ENCODE measurements at places on chromosomes 7 and 10. TPM values are rescaled to one million over a fixed set of nuclear protein-coding genes. Genes with fewer than 3 reads are reported as not detected.

The FOXP2 gene
- not detected for total RNA-seq

The AKR1D1 gene
- total RNA-seq = not detected

The RAB19 gene
- total RNA-seq = 5.6 TPM

The COL28A1 gene
- total RNA-seq = not detected

The RSPH10B gene
- total RNA-seq = not detected

The TUBB8 gene
- total RNA-seq = not detected

DNA sequence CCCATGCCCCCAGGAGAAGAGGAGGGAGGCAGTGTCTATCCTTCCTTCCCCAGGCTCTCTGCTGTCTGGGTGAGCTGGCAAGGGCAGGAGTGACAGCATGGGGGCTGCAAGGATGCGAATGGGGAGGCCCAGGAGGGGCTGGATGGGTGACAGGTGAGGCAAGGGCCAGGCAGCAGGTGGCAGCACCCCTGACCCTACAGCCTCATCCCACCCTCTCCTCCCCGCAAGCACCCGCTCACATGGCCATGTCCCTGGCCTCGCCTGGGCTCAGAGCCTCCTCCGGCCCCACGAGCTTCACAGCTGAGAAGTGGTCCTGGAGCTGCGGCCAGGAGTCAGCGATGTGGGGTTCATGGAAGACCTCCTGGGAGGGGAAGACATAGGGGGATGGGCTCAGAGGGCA lies 5.4 kb downstream of the PLOD3 start:
- no peak overlapping the region for H3K4me3 ChIP-seq
- H3K4me1 ChIP-seq = peaks cover 9% of the 10 kb centered on the region
- no peaks in the 10 kb centered on the region for H3K27me3 ChIP-seq
- no peak overlapping the region for H3K27ac ChIP-seq

DNA sequence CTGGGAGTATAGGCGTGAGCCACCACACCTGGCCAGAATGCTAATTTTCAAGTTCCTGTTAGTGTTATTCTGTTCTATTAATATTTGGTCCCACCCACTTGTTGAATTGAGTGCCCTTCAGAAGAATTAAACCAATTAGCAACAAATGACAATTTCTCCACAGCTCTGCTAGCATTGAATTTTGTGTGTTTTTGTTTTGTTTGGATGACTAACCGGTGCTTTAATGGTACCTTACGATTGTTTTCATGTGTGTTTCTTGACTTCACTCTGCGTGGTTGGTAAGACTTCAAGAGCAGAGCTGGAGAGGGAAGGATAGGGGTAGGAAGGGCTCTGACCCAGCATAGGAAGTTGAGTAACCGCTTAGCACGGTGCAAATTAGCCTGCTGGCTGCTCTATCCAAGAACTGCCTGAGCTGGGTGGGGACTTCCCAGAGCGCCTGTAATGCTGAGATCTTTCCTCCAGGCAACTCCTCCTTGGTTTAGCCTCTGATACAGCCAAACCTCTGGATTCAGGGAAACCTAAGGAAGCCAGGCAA lies 4.6 kb downstream of the ARPC1B start:
- peaks cover 50% of the 10 kb centered on the region for H3K4me1 ChIP-seq
- no peaks in the 10 kb centered on the region for H3K27me3 ChIP-seq
- H3K36me3 ChIP-seq = peaks cover 52% of the 10 kb centered on the region
- peak; percentile 68 for DNase-seq

DNA sequence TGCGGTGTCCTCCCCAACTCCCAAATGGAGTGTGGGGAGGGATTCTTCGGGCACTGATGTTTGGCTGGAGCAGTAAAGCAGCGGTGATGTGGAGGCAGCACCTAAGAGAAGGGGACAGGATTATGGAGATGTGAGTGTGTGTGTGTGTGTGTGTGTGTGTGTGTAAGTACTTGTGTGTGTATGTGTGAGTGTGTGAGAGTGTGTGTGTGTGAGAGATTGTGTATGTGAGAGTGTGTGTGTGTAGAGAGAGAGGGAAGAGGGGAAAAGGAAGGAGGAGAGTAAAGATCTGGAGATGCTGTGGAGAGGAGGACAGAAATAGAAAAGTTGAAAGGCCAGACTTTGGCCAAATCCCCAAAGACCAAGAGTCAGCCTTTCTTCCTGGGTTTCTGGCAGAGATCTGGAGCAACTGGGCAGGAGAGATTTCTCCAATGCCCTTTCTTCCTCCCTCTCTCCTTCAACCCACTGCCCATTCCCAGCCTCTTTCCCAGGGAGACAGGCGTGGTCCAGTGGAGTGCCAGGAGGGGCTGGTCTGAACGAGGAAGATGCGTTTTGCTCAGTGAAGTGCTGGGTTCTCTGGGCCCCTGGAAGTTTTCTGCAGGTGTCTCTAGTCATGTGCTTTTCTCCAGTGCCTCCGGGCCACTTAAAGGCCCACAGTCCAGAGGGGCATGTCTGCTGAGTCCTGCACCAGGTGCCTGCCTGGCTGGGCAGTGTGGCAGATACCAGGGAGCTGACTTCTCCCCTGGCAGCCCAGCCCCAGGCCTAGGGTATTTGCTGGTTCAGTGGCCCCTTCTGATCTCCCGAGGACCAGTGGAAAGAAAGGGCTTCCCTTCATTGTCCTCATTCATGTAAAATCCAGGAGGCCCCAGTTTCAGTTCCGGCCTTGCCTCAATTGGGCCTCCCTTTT lies 60.5 kb downstream of the HK1 start:
- no peak for DNase-seq
- H3K27me3 ChIP-seq = no peaks in the 10 kb centered on the region
- H3K36me3 ChIP-seq = peaks cover 52% of the 10 kb centered on the region
- H3K4me1 ChIP-seq = peaks cover 72% of the 10 kb centered on the region
- peak overlapping the region; percentile 24 for H3K27ac ChIP-seq
- no peak overlapping the region for H3K4me3 ChIP-seq

DNA sequence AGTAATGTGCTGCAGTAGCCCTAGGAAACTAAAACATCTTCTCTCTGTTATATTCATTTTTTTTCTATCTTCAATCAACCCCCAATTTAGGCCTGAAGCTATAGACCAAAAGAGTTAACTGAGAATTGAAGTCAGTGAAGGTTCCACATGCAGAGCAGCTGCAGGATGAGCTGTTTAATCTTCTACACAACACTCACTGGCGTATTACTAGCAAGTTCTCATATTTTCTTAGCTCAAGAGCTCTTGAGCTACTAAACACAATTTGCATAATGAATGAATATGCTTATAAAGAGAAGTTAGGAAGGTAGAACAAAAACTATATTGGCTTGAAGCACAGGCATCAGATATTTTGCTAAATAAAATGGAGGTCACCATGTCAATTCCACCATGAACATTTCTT lies 41.2 kb upstream of the GPR22 start:
- no peaks in the 10 kb centered on the region for H3K27me3 ChIP-seq
- H3K4me1 ChIP-seq = peaks cover 3% of the 10 kb centered on the region
- DNase-seq = no peak
- H3K36me3 ChIP-seq = peaks cover 8% of the 10 kb centered on the region
- H3K27ac ChIP-seq = no peak overlapping the region

DNA sequence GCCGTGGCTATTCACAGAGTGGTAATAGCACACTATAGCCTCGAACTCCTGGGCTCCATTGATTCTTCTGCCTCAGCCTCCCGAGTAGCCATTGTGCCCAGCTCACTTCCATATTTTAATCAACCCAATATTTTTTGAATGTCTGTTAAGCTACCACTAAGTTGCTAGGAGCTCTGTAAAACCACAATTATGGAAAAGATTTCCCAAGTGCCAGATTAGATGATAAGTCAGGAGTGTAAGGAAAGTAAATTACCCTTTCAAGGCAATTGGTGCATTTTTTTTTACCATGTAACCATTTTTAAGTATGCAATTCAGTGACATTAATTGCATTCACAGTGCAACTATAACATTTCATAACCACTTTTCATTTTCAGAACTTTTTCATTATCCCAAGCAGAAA lies 87.5 kb upstream of the GATAD1 start:
- no peak for DNase-seq
- no peaks in the 10 kb centered on the region for H3K4me1 ChIP-seq
- H3K27ac ChIP-seq = no peak overlapping the region
- no peak overlapping the region for H3K4me3 ChIP-seq

- no peak overlapping the region for H3K4me3 ChIP-seq
- peaks cover 34% of the 10 kb centered on the region for H3K4me1 ChIP-seq
- peaks cover 8% of the 10 kb centered on the region for H3K36me3 ChIP-seq
These were observed 108.6 kb downstream of the LRRC4 start for GRCh38 chr7:127922656-127923055.

DNA sequence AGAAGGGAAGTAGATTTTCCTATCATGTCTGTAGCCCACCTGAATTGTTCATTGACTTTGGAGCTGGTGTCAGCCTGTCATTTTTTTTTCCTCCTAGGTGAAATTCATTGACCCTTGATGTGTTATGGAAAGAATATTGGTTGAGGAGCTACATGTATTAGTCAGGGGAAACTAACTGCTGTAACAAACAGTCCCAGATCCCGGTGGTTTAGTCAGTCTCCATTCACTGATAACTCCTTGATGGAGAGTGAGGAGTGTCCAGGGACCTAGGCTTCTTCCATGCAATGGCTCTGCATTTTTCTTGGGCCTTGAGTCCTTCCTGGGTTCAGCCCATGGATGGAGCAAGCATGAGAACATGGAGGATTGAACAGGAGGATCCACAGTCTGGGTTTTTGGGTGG lies 643.2 kb downstream of the LRMDA start:
- H3K4me1 ChIP-seq = no peaks in the 10 kb centered on the region
- H3K27me3 ChIP-seq = peaks cover 3% of the 10 kb centered on the region
- no peak for DNase-seq
- no peak overlapping the region for H3K4me3 ChIP-seq

GRCh38 chr10:99984211-99985034 lies 25.3 kb downstream of the DNMBP start:
- DNase-seq = no peak
- H3K27me3 ChIP-seq = no peaks in the 10 kb centered on the region
- peaks cover 4% of the 10 kb centered on the region for H3K4me1 ChIP-seq
- no peaks in the 10 kb centered on the region for H3K36me3 ChIP-seq

DNA sequence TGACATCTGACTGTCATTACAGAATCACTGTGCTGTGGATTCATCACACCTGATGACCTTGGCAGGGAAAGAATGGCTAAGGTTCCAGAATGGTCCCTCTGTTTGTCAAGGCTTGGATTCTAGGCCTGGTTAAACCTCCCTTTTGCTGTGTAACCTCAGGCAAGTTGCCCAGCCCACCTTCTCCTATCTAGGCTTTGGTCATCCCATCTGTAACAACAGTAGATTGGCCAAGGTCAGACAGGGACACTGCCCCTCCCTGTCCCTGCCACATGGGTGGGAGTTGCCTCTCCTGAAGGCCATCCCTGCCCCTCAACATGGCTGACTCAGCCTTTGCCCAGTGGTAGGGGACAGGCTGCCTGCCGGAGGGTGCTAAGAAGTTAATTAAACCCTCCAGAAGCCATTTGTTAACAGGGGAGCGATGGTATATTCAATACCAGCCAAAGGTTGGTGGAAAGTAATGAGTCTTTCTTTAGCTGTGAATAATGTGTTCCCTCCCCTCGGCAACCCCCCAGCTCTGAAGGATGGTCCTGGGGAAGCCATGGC lies 149.8 kb upstream of the PCBD1 start:
- H3K27me3 ChIP-seq = peaks cover 2% of the 10 kb centered on the region
- H3K36me3 ChIP-seq = no peaks in the 10 kb centered on the region
- H3K4me3 ChIP-seq = no peak overlapping the region
- no peak overlapping the region for H3K27ac ChIP-seq

DNA sequence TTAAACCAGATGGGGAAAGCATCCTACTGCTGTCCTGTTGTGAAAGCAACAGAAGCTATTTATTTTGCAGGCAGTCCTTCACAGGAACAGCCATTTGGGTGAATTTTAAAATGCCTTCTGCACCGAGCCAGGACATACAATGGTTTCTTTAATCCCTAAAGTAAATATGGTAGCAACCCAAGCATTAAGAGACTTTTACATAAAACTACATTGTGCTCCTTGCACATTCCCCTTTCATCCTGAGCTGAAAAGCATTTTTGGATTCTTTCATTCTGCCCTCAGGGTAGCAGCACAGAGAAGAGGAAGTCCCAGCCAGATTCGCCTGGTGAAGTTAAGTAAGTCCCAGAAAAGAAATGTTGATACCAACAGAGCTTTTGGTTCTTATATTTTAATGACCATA lies 84.0 kb upstream of the FAM3C start:
- H3K36me3 ChIP-seq = no peaks in the 10 kb centered on the region
- H3K27ac ChIP-seq = no peak overlapping the region
- no peak overlapping the region for H3K4me3 ChIP-seq
- no peak for DNase-seq

- H3K4me3 ChIP-seq = no peak overlapping the region
- DNase-seq = no peak
- peaks cover 9% of the 10 kb centered on the region for H3K27me3 ChIP-seq
- no peak overlapping the region for H3K27ac ChIP-seq
- H3K4me1 ChIP-seq = no peaks in the 10 kb centered on the region
- no peaks in the 10 kb centered on the region for H3K36me3 ChIP-seq
These were observed 24.5 kb upstream of the BTRC start for GRCh38 chr10:101329341-101330032.

DNA sequence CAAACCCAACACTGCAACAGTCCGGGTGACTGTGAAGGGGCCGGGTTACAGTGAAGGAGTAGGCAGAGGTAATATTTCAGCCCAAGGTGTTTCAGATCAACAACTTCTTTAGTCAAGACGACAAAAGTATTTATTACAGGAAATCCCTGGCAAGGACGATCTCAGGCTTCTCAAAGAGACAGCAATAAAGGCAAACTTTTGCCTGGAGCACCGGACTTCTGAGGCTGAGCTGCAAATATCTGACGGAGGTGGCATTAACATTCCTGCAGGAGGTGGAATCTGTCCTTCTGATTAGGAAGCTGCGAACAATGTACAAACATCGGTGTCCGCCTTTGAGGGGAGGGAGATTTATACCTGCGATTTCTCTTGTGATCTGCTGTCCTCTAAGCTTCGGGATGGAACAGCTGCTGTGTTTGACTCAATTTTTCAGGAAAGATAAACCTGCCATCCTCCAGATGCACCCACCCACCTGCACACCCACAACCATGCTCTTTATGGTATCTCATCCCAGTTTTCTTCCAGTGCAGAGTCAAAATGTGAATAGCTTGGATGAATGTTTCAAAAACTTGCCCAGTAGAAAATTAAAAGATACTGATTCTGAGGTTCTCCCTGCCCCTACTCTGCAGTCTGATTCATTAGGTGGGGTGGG lies 32.1 kb downstream of the EMX2 start:
- peaks cover 24% of the 10 kb centered on the region for H3K27me3 ChIP-seq
- no peaks in the 10 kb centered on the region for H3K4me1 ChIP-seq
- no peak for DNase-seq
- no peak overlapping the region for H3K4me3 ChIP-seq
- no peak overlapping the region for H3K27ac ChIP-seq

All from activated CD8-positive, alpha-beta T cell treated with anti-CD3 and anti-CD28 coated beads for 36 hours (primary cell).